ENCODE measurements at places on chromosomes 3 and 15.
A peak's percentile ranks its signal among the peaks of the same experiment; 100 is the strongest.

- no peak for DNase-seq
Observed at GRCh38 chr3:112775011-112775742, 71.5 kb downstream of the CD200R1L start.

DNA sequence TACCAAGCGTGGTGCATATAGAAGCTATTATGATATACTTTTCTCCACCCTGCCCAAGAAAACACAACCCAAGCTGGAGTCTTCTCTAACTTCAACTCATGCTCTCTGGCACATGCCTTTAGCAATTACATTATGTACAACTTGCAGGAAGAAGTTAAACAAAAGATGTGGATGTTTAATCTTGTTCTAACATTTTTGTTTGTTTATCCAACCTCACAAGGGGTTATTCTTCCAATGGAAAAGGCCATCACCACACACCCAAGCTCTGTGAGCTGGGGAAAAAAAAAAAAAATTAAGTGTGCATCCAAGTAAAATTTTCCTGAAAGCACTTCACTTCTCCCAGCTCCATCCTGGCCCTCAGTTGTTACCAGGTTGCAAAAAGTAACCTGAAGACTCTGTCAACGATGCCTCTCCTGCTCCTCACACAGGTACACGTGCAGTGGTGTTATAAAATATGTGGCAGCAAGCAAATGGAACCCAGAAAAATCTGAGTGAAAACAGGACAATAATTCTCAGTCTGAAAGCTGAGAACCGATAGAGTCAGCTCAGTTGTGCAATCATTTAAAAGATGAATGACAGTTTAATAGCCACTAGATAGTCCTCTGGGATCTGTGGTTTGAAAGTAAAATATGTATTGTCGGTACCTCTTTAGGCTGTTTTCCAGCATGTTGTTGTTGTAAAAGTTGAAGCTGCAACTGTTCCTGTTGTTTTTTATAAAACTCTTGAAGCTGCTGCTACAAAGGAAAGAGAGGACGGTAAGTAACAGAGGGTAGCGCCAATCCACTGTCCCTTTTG lies 531.4 kb downstream of the FOXP1 start:
- DNase-seq, result peak; percentile 26

DNA sequence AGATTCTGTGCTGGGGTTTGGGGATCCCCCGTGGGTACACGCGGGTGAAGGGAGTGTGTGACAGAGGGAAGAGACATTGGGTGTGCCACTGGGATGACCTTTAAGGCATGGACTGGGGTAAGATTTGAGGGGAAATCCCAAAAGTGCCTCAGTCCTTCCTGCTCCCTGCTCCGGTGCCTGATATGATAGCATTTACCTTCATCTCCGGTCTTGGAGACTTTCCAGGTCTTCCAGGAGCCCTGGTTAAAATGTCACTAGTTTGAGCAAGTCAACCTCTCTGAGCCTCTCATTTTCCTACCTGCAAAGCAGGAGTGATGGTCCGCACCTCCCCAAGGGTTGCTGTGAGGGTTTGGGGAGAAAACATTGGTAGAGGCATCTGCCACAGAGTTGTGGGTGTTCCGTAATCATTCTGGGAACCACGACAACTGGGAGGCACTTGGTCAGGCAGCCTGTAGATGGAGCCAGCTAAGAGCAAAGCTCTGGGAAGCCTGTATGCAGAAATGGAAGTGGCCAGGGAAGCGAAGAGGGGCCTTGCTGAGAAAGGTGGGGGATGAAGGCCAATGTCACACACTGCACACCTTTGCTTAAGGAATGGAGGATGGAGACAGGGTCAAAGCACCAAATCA lies 33.9 kb upstream of the KIF23 start:
- DNase-seq, result no peak

DNA sequence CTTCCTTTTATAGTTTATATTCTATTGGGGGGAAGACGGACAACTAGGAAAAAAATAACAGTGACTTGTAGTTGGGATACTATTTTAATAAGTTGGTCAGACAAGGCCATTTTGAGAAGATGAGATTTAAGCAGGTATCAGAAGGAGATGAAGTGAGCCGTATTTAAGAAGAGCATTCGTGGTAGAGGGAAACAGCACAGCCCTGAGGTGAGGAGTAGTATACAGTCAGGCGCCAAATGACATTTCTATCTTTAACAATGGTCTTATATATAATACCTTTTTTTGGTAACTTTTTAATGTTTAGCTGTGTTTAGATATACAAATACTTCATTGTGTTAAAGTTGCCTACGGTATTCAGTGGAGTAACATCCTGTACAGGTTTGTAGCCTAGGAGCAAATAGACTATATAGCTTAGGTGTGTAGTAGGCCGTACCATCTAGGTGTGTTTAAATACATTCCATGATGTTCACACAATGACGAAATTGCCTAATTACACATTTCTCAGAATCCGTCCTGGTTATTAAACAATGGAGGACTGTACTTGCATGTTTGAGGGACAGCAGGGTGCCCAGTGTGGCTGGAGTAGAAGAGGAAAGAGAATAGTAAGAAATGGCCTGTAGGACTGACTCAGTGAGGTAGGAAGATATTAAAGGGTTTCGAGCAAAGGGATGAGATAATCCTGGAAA lies 1.6 kb downstream of the NKTR start:
- DNase-seq, result no peak

DNA sequence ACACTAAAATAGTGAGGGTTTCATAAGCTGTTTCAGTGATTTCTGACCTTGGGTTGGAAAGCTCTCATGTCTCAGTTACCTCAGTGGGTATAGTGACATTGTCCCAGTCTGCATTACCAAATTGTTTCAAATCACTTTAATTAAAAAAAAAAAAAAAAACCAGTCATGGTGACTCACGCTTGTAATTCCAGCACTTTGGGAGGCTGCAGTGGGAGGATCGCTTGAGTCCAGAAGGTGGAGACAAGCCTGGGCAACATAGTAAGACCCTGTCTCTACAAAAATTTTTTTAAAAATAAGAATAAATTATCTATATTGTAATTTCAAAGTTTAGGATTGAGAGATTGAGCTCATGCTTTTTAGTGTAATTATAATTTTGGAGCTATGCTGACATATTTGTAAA lies 78.0 kb downstream of the MBNL1 start:
- no peak for DNase-seq

DNA sequence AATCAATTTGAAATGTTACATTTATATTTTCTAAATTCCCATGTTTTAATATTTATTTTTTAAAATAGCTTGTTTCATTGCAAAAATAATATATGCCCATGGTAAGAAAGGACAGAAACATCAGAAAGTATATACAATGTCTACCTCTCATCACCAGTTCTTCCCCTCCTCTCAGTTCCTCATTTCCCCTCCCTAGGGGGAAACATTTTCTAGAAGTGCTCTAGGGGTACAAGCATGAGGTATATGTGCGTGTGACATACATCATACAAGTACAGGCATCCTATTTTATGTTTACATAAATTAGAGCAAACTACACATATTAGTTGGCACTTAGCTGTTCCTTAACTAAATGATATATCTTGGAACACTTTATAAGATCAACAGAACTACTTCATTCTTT lies 189.3 kb upstream of the VEPH1 start:
- no peak for DNase-seq

GRCh38 chr3:168034152-168034928 lies 61.4 kb downstream of the GOLIM4 start:
- no peak for DNase-seq

DNA sequence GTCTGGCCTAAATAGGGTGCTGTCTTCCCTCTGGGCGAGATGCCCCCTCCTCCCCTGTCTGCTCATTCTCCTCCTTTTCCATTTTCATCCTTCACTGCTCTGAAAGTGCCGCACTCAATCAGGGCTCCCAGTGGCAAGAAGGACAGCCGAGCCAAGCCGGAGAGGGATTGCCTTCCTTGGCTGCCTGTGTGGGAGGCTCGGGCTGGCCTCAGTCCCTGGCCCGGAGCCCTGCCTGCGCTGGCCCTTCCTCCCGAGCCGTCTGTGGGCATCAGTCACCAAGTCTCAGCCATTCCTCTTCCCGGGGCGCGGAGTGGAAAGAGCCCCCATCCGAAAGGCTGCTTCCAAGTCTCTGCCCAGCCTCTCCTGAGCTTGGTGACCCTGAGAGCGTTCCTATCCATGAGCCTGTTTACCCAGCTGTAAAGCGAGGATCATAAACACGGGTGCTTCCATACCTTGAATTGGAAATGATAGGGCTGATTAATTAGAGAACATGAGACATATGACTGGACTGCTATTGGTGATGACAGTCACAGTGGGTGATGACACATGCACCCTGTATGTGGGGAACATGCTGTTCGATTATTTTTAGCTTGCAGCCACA lies 59.1 kb upstream of the TLE3 start:
- no peak for DNase-seq

- peak; percentile 15 for DNase-seq
Observed at GRCh38 chr15:73051391-73051806, 864 bp upstream of the NEO1 start.

- no peak for DNase-seq
Observed at GRCh38 chr3:65443739-65444446, 594.8 kb downstream of the MAGI1 start.

DNA sequence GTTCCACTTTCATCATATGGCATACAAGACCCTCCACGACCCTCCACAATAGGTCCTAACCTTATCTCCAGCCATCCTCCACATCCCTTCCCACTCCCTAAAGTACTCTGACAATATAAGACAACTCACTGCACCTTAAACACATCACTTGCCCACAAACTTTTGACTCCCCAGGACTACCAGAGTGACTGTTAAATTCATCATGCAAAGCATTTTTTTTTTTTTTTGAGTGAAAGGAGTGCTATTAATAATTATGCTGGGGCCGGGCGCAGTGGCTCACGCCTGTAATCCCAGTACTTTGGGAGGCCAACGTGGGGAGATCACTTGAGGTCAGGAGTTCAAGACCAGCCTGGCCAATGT lies 55.8 kb downstream of the OSBPL10 start:
- no peak for DNase-seq

DNA sequence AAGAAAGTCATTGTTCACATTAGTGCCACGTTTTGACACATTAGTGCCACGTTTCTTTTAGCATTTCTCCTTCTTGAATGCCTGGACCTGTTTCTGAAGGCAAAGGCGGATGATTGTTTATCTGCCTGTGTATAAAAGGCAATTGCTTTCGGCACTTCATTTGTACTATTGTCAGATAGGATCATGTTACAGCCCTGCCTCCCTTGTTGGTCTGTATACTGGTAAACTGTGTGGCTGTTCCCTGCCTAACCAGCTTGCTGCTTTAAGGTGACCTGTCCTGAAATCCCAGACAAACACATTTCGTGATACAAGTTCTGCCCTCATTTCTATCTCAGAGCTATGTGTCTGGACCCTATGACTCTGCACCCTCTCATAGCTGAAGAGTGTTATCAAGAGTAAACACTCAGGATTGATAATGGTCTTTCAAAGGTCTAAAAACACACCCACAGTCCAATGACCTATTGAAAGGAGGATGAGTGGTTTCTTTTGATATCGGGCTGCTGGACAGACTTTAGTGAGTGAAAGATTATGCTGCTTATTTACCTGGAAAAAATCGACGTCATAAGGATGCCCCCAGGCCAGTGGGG lies 276.3 kb upstream of the MCTP2 start:
- DNase-seq, result no peak

GRCh38 chr3:106013971-106014370 lies 145.2 kb upstream of the CBLB start:
- DNase-seq, result no peak

DNA sequence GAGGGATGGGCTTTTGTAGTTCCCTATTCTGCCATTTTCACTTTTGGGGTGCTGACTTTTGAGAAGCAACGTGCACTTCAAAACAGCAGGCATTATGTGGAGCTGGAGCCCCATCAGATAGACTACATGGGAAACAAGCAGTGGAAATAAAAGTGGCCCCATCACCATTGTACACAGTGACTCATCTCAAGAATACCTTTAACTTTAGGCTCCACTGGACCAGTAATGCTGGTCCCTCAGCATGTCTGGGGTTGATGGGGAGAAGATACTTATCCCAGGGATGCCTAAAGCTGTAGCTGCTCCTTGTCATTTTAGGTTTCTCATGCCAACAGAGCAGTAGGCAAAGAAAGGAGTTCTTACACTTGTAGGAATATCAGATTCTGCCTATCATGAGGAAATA lies 45.0 kb downstream of the LSM3 start:
- DNase-seq, result no peak

DNA sequence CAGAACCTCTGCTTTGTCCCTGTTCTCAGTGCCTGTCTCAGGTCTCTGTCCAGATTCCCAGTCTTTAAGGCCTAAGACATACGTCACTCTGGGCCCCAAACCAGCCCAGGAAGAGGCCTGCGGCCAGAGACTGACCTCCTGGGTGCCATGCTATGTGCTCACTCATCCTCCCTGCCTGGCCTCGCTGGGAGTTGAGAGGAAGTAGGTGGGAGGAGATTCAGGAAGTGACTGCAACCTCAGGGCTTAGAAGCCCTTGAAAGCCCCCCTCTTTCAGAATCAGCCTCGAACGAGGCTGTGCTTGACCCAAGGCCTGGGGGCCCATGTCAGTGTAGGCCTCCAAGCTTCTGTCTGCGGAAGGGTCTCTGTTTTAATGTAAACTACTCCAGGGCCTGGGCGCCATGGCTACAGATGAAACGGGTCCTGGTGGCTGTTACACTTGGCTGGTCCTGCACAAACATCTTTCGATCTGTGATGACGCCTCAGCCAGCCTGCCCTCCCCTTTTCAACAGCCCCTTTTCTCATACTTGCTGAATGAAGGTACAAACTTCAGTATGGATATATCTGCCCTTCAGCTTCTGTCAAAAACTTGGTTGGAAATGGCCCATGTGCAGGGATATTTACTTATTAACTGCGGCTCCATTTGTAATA lies 11.7 kb downstream of the RASGRF1 start:
- no peak for DNase-seq

- DNase-seq, result no peak
Observed at GRCh38 chr15:60914360-60914759, 314.7 kb downstream of the RORA start.

DNA sequence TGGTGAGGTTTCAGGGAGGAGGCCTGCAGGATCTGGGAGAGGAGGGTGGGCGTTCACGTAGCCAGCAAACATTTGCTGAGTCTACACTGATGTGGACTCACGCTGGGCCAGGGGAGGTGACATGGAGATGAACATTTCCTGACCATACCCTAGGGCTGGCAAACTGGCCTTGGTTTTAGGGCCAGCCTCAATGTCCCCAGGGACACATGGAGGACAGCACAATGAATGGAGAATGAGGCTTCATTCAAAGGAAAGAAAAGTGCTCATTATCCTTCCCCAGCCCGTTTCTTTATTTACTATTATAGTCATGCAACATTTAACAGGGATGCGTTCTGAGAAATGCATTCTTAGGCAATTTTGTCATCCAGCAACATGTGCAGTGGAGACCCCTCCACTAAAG lies 26.8 kb downstream of the ACAN start:
- DNase-seq, result no peak

DNA sequence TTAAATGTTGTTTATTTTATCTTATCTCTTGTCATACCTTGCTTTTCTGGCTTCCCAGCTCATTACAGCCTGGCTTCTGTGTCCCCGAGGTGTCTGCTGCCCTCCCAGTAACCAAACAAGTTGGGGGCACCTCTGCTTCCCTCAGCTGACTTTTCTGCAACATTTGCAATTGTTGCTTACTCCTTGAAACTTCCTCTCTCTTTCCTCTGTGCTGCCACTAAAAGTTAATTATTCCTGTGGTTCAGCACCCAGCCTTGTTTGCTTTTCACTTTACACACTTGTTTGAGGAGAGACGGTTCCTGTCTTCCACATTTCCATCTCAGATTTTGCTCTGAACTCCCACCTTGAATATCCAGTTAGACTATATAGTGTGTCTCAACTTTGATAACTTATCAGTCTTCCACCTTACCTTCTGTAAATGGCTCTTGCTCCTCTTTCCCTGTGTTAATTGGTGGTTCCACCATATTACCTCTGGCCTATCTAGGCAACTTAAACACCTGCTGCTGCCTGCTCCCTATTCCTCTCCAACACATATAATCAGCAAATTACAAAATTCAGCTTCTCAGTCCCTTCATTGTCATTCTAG lies 21.6 kb downstream of the MCTP2 start:
- no peak for DNase-seq

- DNase-seq, result no peak
Observed at GRCh38 chr3:151395806-151396205, 11.3 kb upstream of the P2RY12 start.
